ENCODE measurements at places on chromosomes 11 and 22.

- DNase-seq: peak; percentile 9
These were observed 178.2 kb downstream of the LRRC4C start for GRCh38 chr11:41281131-41281742.

GRCh38 chr22:41998361-41999261 is at the start of gene WBP2NL:
Gene WBP2NL (plus strand): TSS chr22:41998788. CDS start chr22:41998819, 31 bp downstream.
- DNase-seq: no peak

DNA sequence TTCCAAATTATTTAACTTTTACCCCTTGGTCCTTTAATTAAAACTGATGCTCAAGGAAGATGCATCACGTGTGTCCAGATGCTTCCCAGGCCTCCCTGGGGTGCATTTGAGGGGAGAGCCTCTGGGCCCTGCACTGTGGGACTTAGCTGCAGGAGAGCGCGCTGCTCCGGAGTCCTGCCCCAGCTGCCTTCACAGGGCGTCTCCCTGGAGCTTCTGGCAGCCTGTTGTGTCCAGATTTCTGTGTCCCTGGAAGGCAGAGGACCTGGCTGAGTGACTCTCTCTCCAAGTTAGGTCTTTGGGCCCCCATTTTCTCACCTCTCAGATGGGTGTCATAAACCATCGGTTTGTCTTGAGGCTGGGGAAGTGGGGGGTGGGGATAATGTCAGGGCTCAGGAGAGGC is 3.0 kb downstream of the ARHGAP8 start:
- no peak for DNase-seq

DNA sequence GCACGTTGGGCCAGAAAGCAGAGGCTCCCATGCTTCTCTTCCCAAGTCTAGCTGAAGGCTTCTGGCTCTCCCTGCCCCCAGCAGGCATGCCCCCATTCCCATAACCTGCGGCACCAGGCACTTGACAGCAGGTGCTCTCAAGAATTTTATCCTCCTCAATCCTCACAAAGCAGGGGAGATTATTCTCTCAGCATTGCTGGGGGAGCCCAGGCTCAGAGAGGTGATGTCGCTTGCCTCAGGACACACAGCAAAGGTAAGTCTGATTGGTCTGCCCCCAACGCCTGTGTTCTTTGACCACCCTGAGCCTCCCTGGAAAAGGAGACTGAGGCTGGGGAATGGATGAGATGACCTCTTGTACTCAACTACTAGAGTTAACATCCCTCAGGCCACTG is 4.8 kb downstream of the TST start:
- no peak for DNase-seq

- no peak for DNase-seq
These were observed 1.6 kb upstream of the SYCE3 start for GRCh38 chr22:50564289-50564688.

DNA sequence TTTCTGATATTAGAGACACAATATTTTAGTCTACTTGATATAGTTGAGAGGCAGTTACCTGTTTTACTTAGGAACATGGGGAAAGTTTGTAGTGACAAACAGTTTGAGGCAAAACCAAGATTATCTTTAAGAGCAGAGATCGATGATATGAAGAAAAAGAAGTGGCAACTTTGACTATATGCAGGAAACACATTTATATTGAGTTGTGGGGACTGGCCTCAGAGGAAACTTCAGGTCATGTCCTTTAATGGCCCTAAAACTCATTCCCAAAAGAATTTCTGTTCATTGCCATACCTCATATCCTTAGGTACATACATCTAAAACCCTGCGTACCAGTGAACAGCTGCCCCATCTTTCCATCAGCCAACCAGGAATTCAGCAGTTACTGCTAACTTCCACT is 4.5 kb downstream of the HBG1 start:
- no peak for DNase-seq

- DNase-seq: no peak
These were observed 598 bp downstream of the CABIN1 start for GRCh38 chr22:24011735-24012068.

DNA sequence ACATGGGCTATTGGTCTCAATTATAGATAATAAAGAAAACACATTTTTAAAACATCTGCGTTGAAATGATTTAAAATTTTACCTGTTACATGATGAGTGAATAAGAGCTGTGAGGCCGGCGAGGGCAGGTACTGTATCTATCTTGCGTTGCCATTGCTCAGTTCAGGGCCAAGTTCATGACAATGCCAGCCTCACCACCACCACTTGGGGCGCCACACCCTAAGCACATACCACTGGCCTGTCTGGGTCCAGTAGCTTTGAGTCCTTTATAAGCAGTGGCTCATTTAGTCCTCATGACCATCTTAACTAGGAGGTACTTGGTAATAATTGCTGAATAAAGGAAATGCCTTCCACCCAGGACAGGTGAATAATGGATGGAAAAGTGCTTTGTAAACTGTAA is 14.5 kb upstream of the MB start:
- peak; percentile 70 for DNase-seq

GRCh38 chr11:131533149-131533548 is 162.7 kb downstream of the NTM start:
- no peak for DNase-seq

DNA sequence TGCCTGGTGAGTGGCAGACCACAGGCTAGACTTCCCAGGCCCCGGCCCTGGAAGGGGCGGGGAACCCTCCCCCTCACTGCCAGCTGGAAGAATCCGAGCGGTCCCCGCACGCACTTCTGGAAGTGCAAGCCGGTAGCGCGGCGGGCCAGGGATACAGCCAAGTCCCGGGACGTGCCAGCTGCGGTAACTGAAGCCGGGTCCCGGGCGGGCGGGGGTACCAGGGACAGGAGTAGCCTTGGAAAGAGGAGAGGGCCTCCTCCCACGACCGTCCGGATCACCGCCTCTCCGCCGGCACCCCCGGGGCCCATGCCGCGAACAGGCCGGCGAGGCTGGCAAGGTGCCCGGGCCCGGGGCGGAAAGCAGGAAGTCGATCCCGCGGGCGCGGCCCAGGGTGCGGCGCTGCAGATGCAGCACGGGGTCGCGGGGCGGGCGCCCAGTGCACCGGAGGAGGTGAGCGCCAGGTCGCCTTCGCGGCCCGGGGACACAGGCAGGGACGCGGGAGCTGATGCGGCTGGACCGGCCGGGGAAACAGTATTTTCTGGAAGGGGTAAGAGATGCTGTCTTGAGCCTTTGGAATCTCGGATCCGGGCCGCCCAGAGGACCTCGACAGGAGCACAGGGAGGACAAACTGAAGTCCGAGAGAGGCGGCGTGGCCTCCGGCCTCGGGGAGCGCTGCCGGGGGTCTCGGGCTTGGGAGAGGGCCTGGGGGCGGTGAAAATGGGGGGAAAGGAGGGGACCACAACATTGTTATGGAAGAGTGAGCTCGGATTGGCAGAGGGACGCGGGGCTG is 783 bp upstream of the SLC35C1 start:
- peak; percentile 78 for DNase-seq

DNA sequence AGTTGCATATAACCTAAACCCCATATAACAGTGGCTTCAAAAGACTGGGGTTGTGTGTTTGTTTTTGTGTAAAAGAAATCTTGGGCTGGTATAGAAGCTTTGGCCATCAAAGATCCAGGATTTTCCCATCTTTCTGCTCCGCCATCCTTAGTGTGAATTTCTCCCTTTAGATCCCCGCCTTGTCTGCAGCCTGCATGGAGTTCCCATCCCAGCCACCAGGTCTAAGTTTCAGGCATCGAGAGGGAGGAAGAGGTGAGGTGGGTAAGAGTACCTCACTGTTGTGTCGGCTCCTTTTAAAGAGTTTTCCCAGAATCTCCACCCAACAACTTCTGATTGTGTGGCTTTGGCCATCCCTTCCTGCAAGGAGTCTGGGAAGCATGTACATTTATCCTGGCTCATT is 195.5 kb upstream of the SORL1-AS1 start:
- DNase-seq: no peak

GRCh38 chr11:70538641-70539359 is 140.5 kb downstream of the CTTN start:
- no peak for DNase-seq

GRCh38 chr11:116124922-116125714 is 620.9 kb upstream of the CADM1 start:
- no peak for DNase-seq

DNA sequence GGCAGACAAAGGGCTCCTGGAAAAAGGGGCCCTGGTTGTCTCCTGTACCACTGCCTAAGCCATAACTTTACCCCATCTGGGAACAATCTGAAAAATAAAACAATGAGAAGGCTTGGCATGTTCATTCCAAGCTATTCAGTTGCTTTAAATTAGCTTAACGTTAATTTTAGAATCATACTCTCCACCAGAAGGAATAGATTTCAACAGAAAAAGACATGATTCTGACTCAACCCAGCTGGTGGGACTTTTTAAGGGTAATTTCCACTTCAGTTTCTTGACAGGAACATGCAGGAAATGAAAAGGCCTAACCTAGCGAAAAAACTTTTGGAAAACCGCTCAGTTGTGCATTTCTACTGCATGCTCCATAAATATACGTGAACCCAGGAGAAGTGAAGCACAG is 7.9 kb downstream of the SF3A1 start:
- DNase-seq: no peak

- no peak for DNase-seq
These were observed 28.2 kb downstream of the ST3GAL4 start for GRCh38 chr11:126383339-126384335.

DNA sequence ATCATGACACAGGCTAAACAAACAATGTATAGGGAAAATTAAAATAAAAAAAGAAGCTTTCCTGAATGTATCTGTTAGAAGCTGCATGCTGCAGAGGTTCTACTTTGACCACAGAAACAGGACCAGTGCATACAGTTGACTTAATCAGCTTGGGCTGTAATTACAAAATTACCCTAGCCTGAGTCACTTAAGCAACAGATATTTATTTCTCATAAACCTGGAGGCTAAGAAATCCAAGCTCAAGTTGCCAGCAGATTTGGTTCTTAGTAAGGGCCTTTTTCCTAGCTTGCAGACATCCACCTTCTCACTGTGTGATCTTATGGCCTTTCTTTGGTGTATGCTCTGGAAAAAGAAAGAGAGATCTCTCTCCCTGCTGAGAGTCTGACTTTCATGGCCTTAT is 946.5 kb upstream of the RAG2 start:
- no peak for DNase-seq

DNA sequence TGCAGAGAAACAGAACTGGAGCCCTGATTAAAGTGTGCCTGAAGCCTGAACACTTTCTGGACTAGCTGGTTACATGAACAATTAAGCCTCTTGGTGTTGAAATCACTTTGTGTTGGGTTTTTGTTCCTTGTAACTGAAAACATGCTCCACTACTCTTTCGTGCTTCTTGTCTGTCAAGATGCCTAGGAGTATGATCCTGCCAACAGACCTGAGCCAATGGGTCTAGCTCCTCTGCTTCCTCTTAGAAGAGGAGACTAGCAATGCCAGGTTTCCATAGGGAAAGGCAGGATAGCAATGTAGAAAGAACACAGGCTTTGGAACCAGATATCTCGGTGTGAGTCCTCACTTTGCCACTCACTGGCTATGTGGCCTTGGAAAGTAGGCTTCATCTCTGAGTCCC is 40.3 kb downstream of the IRAG1 start:
- DNase-seq: no peak

DNA sequence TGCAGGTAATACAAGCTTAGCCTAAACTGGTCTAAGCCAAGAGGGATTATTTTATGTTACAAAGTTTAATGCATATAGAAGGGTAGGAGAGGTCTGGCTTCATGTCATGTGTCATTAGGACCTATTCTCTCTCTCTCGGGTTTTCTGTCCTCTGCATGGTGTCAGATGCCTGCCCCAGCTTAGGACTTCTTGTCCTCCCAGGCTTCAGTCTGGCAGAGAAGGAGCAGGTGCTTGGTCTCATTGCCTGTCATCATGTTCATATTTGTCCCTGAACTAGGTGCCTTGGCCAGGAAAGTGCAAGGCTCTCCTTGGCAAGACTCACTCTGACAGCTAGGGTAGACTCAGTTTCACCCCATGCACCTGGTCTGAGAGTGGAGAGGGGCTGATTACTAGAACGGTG is 126.3 kb downstream of the ADAMTS15 start:
- no peak for DNase-seq

DNA sequence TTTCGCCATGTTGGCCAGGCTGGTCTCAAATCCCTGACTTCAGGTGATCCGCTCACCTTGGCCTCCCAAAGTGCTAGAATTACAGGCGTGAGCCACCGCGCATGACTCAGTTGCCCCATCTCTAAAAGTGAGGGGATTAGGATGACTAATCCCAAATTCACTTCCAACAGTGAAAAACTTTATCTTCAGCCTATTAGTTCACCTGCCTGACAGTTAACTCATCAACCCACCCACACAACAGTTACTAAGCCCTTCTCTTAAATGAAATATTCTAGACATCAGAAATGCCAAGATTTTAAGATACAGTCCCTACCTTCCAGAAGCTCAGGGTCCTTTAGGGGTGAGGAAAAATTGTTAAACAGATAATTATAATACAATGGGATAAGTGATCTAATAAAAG is 2.0 kb upstream of the ANKRD42 start:
- DNase-seq: peak; percentile 58

- DNase-seq: no peak
These were observed 1026.6 kb downstream of the BRD1 start for GRCh38 chr22:48800886-48801607.

- DNase-seq: no peak
These were observed 101.7 kb upstream of the TRIM77 start for GRCh38 chr11:89608234-89608966.

GRCh38 chr11:111230122-111230465 is 15.4 kb upstream of the POU2AF2 start:
- no peak for DNase-seq

DNA sequence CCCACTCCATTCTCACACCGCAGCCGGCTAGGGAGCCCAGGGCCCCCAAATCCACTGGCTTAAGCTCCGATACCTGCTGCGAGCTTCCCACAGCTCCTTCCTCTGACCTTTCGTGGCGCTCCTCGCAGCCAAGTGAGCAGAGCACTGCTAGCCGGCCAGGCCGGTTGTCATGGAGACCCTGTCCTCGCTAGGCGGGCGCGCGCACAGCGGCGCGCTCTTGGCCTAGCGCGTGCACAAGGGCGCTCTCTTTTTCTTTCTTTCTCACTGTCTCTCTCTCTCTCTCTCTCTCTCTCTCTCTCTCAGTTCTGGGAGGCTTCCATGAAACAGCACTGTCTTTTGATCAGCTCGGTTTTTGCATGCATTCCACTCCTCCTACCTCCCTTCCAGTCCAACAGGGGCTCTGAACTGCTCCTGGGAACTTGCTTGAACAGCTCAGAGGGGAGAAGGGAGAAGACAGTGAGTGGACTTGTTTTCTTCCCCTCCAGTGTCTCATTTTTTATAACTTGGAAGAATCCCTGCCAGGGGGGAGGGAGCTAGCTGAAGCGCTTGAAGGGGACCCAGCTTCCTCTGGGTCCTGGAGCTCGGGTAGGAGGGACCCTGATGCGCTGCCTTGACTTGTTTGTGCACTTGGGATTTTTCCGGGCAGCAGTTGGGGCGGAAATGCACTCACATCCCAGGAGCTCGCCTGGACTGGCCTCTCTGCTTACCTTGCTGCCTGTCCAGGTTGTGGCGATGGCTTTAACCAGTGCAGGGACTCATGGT is 100.3 kb upstream of the AKIP1 start:
- no peak for DNase-seq

GRCh38 chr11:74248469-74248868 is 63.0 kb downstream of the P4HA3 start:
- no peak for DNase-seq

All from RKO (cell line).